ENCODE measurements at places on chromosomes 1 and 21.

DNA sequence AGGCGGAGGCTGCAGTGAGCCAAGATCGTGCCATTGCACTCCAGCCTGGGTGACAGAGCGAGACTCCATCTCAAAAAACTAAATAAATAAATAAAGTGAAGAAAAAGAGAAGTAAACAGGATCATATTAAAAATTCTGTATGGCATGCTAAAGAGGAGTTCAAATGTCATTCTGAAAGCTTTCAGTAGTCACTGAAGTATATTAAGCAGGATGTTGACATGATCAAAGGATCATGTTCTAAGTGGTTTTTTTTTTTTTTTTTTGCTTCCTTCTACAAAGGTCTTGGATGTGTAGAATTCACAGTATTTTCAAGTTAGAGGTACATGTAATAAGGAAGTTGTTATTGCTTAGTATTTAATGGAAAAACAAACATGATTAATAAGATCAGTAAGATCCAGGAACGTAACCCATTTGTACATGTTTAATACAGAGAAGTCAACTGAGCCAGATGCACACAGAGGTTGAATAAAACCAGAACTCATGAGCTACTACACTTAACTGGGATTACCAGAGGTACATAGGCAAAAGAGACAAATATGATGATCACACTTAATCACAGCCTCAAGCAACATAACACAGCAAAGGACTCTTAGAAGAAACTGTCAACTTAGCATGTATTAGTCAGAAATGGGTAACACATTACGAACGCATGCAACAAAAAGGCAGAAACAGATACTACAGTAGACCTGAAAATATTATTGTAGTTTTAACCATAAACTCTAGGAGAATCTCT, 12.2 kb downstream of the CDC42BPA start:
- DNase-seq = no peak

- DNase-seq = no peak
Observed at GRCh38 chr1:54610601-54611580, 12.4 kb downstream of the FAM151A start.

DNA sequence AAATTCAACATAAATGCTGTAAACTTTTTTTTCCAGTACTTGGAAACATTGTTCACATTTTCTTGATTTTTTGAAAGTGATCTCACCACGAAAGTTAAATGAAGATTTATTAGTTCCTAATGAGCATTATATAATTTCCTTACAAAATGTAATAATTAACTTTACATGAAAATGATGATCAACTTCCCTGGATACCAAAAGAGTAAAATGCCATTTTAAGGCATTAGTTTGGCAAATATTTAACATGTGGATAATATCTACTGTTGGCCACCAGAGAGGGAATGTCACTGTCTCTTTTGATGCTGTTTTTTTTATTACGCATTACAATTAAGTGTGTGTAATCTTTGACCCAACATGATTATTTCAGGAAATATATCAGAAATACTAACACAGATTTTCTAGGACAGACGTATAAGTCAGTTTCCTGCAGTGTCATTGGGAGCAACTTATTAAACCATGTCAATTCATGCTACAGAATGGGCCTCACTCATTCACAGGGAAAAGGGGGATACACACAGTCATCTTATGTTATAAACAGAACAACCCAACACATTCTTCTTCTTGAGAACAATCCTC, 903.9 kb upstream of the ADGRL2 start:
- DNase-seq = no peak

GRCh38 chr1:2480986-2481364, 4.9 kb downstream of the PLCH2 start:
- DNase-seq = no peak

DNA sequence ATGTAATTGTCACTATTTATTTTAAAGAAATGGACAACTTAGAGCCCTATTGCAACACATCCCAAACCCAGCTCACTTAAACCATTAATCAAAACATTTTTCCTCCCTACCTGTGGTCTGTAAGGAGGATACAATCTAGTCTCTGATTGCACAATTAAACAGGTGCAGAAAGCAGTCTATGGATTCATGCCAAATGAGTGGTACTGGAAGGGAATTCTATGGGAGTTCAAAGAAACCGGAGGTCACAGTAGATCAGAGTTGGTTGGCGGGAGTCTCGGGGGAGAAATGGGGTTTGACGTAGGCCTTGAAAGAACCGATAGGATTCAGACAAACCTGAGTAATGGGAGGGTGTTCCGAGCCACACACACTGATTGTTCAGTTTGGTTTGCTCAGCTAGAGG, 314.9 kb downstream of the KIF26B start:
- no peak for DNase-seq

DNA sequence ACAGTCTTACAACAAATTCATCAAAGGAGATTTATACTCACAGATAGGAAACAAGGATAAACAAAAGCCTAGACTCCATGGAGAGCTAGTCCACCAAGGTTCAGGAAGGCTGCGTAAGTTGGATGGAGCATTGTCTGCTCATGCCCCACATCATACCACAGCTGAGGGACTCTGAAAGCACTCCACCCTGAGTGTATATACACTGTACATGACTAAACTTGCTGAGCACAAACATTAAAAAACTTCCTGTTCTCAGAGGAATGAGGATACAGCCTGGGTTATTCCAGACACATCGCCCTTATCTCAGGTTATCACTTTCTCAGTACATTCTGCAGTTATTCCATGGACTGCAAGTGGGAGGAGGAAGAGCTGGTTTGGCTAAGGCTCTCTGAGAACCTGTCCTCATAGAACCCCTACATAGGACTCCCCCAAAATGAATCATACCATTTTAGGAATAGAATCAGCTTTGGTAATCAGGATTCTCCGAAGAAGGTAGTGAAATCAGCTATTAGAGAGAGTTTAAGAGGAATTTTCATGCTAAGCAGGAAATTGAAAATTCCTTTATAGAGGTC, 58.0 kb upstream of the PRMT6 start:
- DNase-seq = no peak

DNA sequence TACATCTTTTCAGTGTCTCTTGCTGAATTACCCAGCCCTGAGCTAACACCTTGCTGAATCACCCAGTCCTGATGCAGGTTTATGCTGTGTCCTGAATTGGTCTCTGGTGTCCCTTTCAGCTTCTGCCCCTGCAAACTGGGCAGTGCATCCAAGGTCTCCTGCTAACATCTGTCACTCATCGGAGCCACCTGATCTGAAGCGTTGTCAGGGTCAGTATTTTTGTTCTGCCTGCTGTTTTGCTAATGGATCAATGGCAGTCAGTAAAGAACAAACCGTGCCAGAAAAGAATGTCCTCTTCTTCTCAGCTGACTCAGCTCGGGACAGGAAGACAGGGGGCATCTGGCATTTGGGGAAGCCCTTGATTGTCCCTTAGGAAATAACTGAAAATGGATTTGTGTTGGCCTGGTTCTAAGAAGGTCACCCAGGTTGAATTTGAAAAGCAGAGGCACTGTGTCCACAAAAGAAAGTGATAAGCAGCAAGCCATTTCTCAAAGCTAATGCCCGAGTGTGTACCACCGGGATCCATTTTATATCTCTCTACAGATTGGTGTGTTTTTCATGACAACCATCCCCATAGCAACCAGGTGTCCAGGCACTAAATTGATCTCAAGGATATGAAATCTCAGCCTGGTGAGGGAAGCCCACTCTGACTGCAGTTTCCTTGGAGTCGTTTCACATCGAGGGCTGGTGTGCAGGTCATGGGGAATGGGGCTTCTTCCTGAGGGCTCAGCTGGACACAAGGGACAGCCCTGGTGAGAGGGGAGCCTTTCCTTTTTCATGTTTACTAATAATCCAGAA, 109.7 kb upstream of the IRF2BP2 start:
- no peak for DNase-seq

- DNase-seq = no peak
Observed at GRCh38 chr21:29870814-29871213, 69.0 kb downstream of the GRIK1 start.

GRCh38 chr1:180309338-180309737, 79.3 kb downstream of the LHX4 start:
- no peak for DNase-seq

- no peak for DNase-seq
Observed at GRCh38 chr21:41241341-41241740, 73.4 kb downstream of the BACE2 start.

GRCh38 chr21:29385934-29386520, 87.3 kb downstream of the BACH1 start:
- no peak for DNase-seq

- DNase-seq = no peak
Observed at GRCh38 chr1:17007121-17007520, 4.6 kb downstream of the ATP13A2 start.

GRCh38 chr1:62304975-62305374, 14.3 kb downstream of the KANK4 start:
- no peak for DNase-seq

- DNase-seq = no peak
Observed at GRCh38 chr1:192316942-192317450, at the start of gene RGS21. Gene RGS21 (plus strand): TSS chr1:192316992. CDS start chr1:192343037, 26,045 bp downstream.

Data from skeletal muscle cell (primary cell).